ENCODE measurements at places on chromosomes 1 and 21. TPM values are rescaled to one million over a fixed set of nuclear protein-coding genes. Genes with fewer than 3 reads are reported as not detected.

The SLC19A2 gene
- 7.6 TPM for total RNA-seq

- no peak for DNase-seq
Observed at GRCh38 chr1:5843521-5844096, 148.6 kb downstream of the NPHP4 start.

- DNase-seq: no peak
Observed at GRCh38 chr1:87392248-87393192, 63.8 kb downstream of the LMO4 start.

- DNase-seq: no peak
Observed at GRCh38 chr1:91455334-91455733, 45.3 kb upstream of the CDC7 start.

- no peak for DNase-seq
Observed at GRCh38 chr1:203028067-203028783, 1.9 kb downstream of the PPFIA4 start.

Measured in heart right ventricle (tissue), 16 donors.